ENCODE measurements at places on chromosomes 7 and 10. TPM values are rescaled to one million over a fixed set of nuclear protein-coding genes. Genes with fewer than 3 reads are reported as not detected.

Gene ITPRID1
- not detected for total RNA-seq

Gene NKX2-3
- total RNA-seq, result not detected

Gene OR9A4
- not detected for total RNA-seq

Gene SLC18A3
- total RNA-seq, result not detected

Gene NME8
- not detected for total RNA-seq

Gene HOXA13
- not detected for total RNA-seq

Gene SRPK2
- total RNA-seq, result 61.8 TPM

Gene TYW1B
- 6.1 TPM for total RNA-seq

Gene NAT16
- not detected for total RNA-seq

Gene LANCL2
- 8.9 TPM for total RNA-seq

Gene CTAGE4
- total RNA-seq, result 0.17 TPM

Gene FFAR4
- total RNA-seq, result not detected

Gene MMD2
- total RNA-seq, result not detected

Gene OPN1SW
- total RNA-seq, result not detected

Gene ACHE
- under 0.01 TPM for total RNA-seq

Gene LRRC4
- total RNA-seq, result 0.33 TPM

Gene FBXO24
- 0.33 TPM for total RNA-seq

Gene KLF14
- under 0.01 TPM for total RNA-seq

Gene ANKRD7
- 2.8 TPM for total RNA-seq

Gene ZNF786
- total RNA-seq, result 5.4 TPM

Gene KNDC1
- total RNA-seq, result 0.50 TPM

Gene C7orf57
- total RNA-seq, result not detected

Gene PTEN
- 200 TPM for total RNA-seq

Gene AIMP2
- 41.9 TPM for total RNA-seq

Gene SPRN
- total RNA-seq, result under 0.01 TPM

Gene MRPL32
- total RNA-seq, result 55.5 TPM

Gene TRIM50
- total RNA-seq, result not detected

Gene IFRD1
- 106 TPM for total RNA-seq

Gene CLCN1
- under 0.01 TPM for total RNA-seq

Gene TEX36
- total RNA-seq, result not detected

Gene ASB10
- total RNA-seq, result not detected

Gene SFTPA2
- not detected for total RNA-seq

Gene SPDYE16
- 0.17 TPM for total RNA-seq

Gene TMEM184A
- total RNA-seq, result under 0.01 TPM

Gene AKR1C2
- 10.6 TPM for total RNA-seq

Gene ZNF789
- 4.8 TPM for total RNA-seq

Gene OR2A42
- total RNA-seq, result not detected

Gene UNCX
- total RNA-seq, result not detected

Gene SYT15
- under 0.01 TPM for total RNA-seq

Gene SPAG6
- under 0.01 TPM for total RNA-seq

Gene AVPI1
- total RNA-seq, result 31.8 TPM

Gene ARHGEF35
- 0.51 TPM for total RNA-seq

Gene GFRA1
- 6.3 TPM for total RNA-seq

Gene PNLIPRP1
- not detected for total RNA-seq

Gene PRLHR
- total RNA-seq, result not detected

Gene ADIRF
- 142 TPM for total RNA-seq

Gene XPNPEP1
- 93.5 TPM for total RNA-seq

Gene SH2D4B
- total RNA-seq, result not detected

Gene LIPM
- not detected for total RNA-seq
